ENCODE measurements at places on chromosomes 12 and 14.

GRCh38 chr14:89588840-89589296 lies 171.8 kb upstream of the FOXN3 start:
- no peak for DNase-seq

DNA sequence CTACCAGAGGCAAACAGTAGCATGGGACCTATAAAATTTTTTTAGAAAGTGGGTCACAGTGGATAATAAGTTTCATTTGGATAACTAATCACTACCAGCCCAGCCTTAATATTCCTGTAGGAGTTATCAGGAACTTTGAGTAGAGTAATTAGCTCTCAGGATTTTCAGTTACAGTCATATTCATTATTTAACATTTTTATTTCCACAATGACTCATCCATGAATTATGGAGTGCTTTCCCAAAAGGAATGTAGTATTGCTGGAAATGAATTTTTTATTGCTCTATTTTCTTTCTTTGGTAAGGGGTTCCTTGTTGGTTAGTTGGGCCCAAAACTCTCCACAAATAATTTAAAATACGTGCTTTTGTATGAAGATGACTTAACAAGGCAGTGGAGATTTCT lies 53.7 kb downstream of the ERC1 start:
- DNase-seq, result no peak

DNA sequence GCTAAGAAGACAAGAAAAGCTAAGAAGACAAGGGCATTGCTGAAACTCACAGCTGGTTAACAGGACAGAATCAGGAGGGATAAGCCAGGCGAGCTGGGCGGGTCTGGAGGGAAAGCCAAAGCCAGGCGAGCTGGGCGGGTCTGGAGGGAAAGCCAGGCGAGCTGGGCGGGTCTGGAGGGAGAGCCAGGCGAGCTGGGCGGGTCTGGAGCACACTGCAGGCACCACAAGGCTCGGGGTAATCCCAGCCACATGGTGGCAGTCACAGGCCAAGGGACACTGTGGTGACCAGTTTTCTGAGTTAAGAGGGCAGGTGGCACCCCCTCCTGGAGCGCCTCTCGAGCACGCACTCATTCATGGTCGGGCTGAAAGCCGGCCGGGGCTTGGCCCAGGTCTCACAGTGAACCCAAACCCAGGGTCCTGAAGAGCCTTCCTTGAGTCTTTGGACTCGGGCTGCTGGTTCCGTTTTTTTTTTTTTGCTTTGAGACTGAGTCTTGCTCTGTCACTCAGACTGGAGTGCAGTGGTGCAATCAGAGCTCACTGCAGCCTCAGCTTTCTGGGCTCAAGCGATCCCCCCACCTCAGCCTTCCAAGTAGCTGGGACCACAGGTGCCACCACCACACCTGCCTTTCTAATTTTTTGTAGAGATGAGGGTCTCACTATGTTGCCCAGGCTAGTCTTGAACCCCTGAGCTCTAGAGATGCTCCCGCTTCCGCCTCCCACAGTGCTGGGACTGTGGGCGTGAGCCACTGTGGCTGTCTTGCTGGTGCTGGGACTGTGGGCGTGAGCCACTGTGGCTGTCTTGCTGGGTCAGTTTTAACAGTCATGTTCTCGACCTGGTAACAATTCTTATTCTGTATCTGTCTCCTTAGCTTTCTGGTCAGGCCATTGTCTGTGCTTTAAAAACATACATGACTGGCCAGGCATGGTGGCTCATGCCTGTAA lies 40.2 kb downstream of the HSP90AA1 start:
- DNase-seq, result peak; percentile 61

DNA sequence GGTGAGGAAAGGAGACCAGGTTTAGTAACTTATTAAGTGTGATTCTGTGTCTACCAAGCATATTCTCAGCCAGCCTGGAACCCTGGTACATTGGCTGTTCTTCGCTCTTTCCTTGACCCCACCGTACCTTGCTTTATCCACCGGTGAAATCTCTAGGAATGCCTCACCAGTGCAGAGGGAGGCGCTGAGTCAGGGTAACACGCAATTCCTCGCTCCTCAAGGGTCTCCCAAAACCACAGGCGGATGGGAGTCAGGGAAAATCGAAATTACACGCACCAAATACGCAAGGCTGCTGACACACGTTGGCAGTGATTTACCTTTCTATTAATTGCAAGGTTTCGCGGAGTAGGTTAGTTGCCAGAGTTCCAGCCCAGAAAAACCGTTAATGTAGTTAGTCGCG lies 845 bp downstream of the L3HYPDH start:
- DNase-seq, result peak; percentile 19

DNA sequence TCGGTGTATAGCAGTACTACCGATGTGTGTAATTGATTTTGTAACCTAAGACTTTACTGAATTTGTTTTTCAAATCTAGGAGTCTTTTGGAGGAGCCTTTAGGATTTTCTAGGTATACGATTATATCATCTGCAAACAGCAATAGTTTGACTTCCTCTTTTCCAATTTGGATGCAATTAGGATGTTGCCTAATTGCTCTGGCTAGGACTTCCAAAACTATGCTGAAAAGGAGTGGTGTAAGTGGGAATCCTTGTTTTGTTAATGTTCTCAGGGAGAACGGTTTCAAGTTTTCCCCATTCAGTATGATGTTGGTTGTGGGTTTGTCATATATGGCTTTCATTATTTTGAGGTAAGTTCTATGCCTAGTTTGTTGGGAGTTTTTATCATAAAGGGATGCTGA lies 171.6 kb upstream of the PDE3A start:
- DNase-seq, result no peak

- DNase-seq, result no peak
Observed at GRCh38 chr14:99461411-99462085, 19.1 kb downstream of the SETD3 start.

DNA sequence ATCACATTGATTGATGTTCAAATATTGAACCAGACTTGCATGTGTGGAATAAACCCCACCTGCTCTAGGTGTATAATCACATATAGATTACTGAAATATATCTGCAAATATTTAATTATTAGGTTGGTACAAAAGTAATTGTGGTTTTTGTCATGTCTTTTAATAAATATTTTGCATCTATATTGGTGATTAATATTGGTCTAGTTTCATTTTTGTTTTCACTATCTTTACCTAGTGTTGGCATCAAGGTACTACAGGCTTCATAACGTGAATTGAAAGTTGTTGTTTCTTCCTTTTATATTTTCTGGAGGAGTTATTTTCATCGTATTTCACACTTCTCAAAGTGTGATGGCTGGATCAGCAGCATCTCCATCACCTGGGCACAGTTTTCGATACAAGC lies 740.0 kb upstream of the TMEM132C start:
- no peak for DNase-seq
